Muscle of arm (tissue), 14 donors: ENCODE measurements at places on chromosomes 2 and 18. TPM values are rescaled to one million over a fixed set of nuclear protein-coding genes. Genes with fewer than 3 reads are reported as not detected.

GRCh38 chr2:235757212-235757611 is 263.4 kb downstream of the AGAP1 start:
- DNase-seq = no peak

DNA sequence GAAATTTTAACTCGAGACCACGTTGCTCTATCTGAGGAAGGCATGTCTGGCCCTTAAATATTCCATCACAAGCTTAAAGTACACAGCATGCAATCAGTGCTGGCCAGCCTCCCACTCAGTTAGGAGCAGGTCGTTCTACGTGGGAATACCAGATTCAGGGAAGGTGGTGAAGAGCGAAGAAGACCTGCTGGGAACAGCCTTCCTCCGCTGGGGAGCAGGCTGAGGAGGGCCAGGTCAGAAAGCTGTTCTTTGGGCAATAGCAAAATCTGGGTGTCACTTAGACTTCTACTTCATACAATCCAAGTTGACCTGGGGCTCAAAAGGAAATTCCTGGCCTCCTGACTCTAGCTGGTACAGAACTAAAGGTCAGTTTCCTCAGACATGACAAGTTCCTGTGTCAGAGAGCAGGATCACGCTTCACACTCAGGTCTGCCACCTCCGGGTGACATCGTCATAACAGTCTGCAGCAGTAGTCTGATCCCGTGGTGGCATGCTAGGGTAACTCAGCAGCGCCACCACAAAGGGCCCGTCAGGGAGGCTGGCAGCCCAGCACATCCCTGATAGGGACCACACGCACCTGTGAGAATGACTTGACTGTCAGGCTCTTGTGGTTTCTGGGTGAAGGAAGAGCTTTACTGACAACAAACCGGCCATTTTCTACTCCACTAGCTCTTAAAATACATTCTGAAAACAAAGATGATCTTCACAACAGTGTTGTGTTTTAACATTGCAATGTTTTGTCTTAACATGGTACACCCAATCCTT is 35.2 kb upstream of the NAPG start:
- no peak for DNase-seq

FSHR gene
- 1.0 TPM for polyA plus RNA-seq

- DNase-seq = no peak
Observed at GRCh38 chr2:97068074-97068473, 26.6 kb downstream of the FAHD2B start.

STPG4 gene
- not detected for polyA plus RNA-seq

- DNase-seq = no peak
Observed at GRCh38 chr2:96954011-96954846, 32.2 kb downstream of the FAM178B start.

DNA sequence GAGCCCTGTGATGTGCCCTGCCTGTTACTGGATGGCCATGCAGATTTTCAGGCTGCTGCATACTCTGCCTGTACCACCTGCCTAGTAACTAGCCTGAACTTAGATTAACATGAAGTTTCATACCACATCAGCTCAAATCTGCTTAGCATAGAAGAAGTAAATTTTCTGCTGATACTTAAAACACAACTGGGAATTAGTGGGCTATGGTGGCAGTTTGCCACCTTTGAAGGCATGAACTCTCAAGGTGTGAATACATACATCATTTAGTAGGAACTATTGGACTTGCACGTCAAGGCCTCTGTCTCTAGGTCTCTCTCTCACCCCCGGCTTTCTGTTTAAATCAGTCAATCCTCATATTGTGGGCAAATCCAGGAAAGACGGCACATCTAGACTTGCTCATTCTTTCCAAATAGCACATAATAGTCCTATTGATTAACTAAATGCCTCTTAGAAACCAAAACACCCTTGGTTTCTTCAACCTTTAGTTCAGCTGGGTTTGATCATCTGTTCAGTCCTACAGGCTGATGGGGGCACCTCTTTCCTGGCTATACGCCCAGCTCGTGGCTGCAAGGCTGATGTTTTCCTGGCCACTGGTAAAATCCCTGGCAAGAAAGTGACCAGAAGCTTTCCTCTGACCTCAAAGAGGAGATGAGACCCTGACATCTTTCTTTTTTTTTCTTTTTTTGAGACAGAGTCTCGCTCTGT is 58.4 kb downstream of the ALPK2 start:
- no peak for DNase-seq

GRCh38 chr2:177257471-177257870 is 7.1 kb downstream of the NFE2L2 start:
- DNase-seq = no peak

DYSF gene
- 130 TPM for polyA plus RNA-seq

DNA sequence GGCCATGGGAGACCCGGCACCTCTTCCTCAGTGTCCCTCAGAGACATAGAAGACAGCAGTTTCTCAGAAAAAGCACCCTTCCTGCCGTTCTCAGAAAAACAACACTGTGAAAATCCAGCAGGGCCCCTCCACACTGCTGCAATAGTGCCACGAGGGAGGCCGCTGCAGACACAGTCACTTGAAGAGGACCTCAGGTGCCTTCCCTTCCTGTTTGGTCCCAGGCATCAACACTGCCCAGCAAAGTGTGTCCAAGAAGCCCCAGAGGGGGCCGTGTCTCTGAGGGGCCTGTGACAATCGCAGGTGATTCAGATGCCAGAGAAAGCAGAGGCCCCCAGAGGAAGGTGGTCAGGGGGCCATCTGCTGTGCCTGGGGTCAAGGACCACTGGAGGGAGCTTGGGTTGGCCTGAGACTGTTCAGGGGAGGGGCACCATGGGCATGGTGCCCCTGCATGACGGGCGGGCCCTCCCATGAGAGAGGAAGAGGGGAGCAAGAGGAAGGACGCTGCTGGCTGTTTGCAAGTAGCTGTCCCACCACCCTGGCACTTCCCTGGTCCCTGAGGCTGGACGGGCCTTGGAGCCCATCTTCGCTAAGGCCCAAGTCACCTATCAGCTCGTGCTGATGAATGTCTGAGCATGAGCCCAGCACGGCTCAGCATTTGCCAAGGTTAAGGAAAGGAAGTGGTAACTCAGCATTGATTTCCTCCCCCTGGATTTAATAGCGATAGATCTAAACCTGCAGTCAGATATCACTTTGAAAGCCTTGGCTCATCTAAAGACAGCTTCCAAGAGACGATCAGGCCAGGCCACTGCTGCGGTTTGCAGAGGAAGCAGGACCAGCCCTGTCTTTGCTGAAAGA is 9.1 kb downstream of the TWIST2 start:
- no peak for DNase-seq

DNA sequence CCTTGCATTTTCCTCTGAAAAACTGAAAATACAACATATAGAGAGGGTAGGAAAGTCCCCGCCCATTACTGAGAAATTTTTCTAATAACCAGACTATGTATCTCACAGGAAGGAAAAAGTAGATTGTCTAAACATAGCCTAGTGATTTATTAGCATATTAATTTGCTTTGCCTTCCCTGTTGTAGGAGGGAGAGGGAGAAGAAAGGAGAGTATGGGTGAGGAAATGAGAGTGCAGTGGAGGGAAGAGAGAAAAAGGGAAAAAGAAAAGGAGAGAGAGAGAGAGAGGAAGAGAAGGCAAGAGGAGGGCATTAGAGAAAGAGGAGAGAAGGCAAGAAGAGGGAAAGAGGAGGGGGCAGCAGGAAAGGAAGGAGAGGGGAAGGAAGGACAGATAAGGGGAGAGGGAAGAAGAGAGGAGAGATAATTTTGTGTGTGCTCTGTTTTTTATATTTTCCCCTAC is 3.6 kb upstream of the KYNU start:
- DNase-seq = no peak

DNA sequence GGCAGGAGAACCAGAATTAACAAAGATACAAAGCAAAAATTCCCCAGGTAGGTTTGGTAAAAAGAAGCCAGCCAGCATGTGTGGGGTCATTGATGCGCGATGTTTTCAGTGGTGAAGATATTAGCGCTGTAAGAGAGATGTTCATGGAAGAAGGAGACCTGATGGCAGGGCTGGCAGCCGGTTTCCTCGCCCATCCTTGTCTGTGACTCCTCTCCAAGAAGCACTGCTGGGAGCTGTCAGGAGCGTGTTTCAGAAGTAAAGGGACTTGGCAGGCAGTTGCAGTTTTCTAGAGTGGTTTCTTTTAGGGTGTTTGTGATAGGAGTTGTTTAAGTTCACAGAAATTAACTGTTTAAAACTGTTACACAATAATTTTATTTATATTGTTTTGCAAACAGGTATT is 24.6 kb downstream of the TAF1B start:
- no peak for DNase-seq

GRCh38 chr2:109134741-109135358 is 5.8 kb downstream of the SH3RF3 start:
- DNase-seq = no peak

- no peak for DNase-seq
Observed at GRCh38 chr2:60857056-60857455, 24.3 kb upstream of the REL start.

DNA sequence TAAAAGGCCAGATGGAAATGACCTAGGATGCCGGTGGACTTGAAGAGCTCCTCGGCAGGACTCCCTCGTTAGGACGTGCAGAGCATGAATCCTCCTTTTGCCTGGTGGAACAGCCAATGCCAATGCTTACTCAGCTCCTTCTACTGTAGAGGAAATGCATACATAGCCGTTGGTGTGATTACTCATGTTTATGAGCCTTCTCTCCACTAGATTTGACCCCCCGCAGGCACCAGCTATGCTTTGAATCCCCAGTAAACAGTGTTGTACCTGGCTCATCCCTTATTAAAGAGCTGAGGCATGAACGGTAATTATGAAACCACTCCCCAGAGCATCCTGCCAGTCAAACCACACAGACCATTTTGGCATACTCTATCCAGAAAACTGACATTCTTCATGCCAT is 172.8 kb downstream of the ANTXR1 start:
- DNase-seq = no peak

TBR1 gene
- polyA plus RNA-seq = not detected

GRCh38 chr2:65073879-65074565 is 17.8 kb downstream of the CEP68 start:
- no peak for DNase-seq

DNA sequence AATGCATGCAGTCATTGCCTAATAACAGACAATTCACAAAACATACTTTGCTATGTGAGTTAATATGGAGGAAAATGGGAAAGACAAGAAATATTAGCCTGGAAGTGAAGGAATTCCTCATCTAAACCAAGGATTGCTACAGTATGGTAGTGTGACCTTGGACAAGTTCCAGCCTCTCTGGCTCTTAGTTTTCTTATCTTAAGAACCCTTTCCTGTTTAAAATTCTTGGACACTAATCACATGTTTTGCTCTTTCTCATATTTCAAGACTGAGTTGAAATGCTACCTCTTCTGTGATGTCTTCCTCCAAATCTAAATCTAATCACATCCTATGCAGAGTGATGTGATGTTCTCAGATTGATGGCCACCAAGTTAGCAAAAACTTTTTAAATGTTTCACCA is 20.8 kb upstream of the ADAM23 start:
- DNase-seq = no peak

- no peak for DNase-seq
Observed at GRCh38 chr2:68727683-68728375, 6.8 kb upstream of the ARHGAP25 start.

LRP2 gene
- 0.25 TPM for polyA plus RNA-seq

GRCh38 chr18:23412351-23412964 is 40.6 kb upstream of the RIOK3 start:
- DNase-seq = no peak

GRCh38 chr2:122706757-122707223 is 951.3 kb downstream of the TSN start:
- DNase-seq = no peak
